ENCODE measurements at places on chromosomes 2 and 18.

- DNase-seq: no peak
Measured at GRCh38 chr18:22482948-22483347, 65.2 kb upstream of the CTAGE1 start.

DNA sequence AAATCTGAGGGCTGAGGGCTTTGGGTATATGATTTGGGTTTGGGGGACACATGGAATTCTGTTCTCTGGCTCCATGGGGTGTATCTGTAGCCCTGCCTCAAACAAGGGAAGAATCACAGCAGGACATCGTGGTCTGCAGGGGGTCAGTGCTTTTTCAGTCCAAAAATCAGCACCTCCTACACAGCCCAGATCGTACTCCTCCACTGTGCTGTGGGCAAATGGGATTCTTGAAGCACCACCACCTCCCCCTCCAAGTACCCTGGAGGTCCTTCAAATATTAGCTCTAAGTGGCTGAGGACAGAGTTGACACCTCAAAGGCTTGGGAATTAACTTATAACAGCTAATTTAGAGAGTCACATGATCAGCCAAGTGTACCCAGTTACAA is 41.5 kb downstream of the EPHA4 start:
- DNase-seq: no peak

DNA sequence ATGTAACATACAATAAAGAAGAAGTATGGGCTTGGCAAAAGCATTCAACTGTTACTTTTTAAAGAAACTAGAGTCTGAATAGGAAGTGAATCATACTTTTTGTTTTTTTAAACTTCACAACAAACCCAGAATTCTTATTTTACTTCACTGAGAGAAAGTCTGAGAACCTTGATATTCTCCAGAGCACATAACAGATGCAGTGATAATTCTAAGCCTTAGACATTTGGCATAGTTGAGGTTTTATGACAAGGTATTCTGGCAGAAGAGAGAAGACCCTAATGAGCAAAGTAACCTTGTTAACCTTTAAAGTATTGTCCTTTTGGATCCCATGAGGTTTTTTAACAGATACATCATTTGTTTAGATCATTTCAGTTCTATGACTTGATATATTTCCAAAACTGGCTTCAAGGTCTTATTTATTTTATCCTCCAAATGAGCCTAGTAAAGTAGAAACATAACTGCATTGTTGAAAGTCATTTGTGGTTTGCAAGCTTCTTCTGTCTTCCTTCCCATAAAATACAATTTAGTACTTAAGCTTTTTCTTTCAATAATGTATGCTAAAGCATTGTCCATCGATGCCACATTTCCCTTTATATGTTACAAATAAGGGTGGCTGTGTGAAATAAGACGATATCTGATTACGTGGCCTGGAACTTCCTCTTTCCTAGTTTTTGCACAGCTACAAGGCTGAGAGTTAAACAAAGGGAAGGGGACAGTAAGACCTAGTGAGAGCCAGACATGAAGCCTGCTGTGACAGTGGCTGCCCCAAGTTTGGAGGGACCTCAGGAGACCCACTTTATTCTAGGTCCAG is 86.1 kb upstream of the ITPRID2 start:
- DNase-seq: no peak

- no peak for DNase-seq
Measured at GRCh38 chr2:165239856-165240515, 772 bp downstream of the SCN2A start.

DNA sequence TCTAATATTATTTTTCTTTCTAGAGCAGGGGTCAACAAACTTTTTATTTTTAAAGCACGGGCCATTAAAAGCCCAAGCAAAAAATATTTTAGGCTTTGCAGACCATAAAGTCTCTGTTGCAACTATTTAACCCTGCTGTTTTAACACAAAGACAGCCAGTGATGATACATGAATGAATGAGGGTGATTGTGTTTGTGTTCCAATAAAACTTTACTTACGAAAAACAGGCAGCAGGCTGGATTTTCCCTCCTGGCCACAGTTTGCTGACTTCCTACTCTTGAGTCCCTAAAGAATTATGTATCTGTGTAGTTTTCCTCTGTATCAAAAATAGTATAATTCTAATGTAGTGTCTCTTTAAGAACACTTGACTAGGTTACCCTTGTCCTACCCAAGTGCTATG is 402.0 kb downstream of the ADCYAP1 start:
- DNase-seq: no peak

- DNase-seq: no peak
Measured at GRCh38 chr2:134452042-134452733, 198.3 kb downstream of the MGAT5 start.

DNA sequence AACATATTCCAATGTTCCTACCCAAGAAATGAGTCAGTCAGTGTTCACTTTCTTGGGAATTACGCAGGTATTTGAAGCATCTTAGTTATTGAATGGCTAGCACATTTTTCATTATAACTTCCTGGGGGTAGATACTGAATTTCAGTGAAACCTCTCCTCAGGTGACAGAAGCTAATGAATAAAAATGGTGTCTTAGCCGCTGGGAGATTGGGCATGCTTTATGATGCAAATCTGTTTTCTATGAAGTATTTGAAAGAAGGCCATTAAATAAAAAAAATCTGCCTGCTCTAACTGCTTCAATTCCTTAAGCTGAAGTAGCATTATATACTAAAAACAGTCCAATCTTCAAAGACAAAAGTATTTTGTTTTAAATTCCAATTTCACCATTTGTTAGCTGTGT is 132.8 kb upstream of the CYRIA start:
- no peak for DNase-seq

- DNase-seq: no peak
Measured at GRCh38 chr2:182142062-182142461, 156.4 kb downstream of the PPP1R1C start.

- DNase-seq: no peak
Measured at GRCh38 chr2:190129421-190130199, 67.1 kb upstream of the MSTN start.

DNA sequence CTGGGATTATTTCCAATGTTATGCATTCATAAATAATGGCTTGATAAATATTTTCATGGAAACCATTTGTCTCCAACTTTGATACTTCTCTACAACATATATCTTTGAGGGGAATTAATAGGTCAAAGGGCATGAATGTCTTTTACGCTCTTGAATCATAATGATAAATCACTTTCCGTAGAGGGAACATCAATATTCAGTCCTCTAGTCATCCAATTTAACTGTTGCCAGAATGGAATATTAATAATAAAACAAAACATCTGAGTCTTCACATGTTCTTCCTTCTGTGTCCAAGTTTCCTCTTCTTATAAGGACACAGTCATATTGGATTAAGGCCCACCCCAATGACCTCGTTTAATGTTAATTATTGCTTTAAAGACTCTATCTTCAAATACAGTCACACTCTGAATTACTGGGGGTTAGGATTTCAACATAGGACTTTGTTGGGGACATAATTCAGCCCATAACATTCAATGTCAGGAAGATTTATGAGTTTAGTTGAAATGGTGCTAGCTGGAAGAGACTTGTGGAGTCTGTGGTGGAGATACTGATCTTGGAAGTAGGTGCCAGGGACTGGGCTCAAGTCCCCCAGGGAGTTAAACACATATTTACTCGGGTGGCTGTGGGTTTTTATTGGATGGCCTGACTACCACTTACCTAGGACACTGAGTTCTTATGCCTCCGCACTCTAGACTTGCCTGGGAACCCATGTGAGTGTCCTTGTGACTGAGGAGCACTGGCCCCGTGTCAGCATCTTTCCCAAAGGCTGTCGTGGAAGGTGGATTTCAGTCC is 85.0 kb upstream of the SEC11C start:
- no peak for DNase-seq

DNA sequence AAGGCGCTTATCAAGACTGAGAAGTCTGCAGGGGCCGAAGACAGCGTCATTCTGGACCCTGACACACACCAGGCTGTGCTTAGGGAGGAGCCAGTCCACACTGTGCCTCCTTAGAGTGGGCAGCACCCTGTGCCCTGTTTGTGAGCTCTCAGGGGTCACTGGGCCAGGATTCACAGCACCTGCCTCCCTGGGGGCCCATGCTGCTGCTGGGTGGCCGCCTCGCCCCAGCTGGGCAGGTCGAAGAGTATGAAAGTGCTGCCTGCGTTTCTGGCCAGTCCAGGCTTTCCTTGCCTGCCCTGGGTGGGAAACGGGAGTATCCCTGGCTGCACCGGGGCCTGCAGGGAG is 15.4 kb upstream of the GPR55 start:
- DNase-seq: no peak

- DNase-seq: no peak
Measured at GRCh38 chr2:101741775-101742520, 44.4 kb downstream of the MAP4K4 start.

GRCh38 chr2:128293426-128293755 is 25.3 kb downstream of the HS6ST1 start:
- no peak for DNase-seq

DNA sequence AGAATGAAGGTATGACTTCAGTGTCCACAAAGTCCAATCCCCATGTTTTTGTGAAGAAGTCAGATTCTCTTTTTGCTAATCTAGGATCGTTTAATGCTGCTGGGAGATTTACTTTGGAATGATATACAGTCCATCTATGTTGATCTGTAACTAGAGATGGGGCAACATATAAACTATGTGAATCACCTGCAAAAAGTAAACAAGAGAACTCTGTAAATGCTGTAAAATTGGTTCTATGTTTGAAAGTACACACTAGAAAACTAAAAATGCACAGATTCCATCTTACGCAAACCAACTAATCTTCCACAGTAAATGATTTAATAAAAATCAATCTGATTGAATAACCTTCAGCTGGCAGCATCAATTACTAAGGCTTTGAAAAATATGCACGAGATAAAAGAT is 37.5 kb downstream of the VPS54 start:
- no peak for DNase-seq

DNA sequence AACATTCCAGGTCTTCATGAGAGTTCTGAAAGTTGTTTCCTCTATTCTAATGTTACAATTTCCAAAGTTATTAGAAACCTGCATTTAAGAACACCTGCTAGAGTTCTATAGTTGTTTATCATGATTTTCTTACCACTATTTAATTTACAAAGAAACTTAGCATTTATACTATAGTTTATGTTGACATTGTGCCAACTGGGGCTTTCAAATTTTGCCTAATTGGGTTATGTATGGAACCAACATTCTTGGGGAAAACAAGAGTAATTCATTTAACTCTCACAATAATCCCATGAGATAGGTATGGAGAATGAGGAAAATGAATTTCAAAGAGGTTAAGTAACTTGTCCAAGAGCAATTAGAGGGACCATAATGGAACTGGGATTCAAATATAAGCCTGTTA is 28.8 kb upstream of the ADCYAP1 start:
- no peak for DNase-seq
